ENCODE measurements at places on chromosomes 12 and 14. TPM values are rescaled to one million over a fixed set of nuclear protein-coding genes. Genes with fewer than 3 reads are reported as not detected.

DNA sequence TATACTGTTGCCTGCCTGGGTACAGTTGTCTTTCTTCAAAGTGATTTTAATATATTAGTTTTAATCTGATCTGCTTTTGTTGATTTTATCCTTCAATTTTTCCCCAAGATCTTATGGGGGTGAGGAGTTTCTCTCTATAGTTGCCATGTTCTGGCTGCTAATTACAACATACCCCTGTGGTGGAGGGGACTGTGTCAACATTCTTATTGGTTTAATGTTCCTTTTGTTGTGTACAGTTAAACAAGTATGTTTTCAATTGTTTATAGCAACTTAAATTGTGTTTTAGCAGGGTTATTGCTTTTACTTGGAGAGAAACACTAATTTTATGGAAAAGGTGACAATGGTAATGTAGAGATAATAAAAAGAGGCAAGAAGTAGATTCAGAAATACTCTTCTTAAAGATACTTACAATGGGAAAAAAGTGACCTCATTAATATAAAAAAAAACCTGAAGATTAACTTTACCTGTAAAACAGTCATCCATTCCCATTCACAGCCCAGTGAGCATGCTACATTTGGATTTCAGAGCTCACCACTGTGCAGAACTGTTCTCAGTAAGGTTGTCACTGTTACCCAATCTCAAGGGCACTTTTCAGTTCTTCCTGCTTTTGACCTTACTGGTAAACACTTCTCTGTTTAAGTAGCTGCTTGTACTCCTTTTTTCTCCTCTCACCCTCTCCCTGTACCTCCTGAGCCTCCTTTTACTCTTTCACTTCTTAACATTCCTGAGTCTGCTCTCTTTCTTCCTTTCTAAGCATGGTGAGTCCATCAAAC lies 8.1 kb upstream of the LRRK2 start:
- DNase-seq, result no peak

GRCh38 chr14:99272899-99273765 lies 1.1 kb upstream of the BCL11B start:
- DNase-seq, result no peak

CD9 gene
- total RNA-seq, result 39.2 TPM

FGF6 gene
- total RNA-seq, result not detected

ADSS1 gene
- 226 TPM for total RNA-seq

MMP19 gene
- 2.1 TPM for total RNA-seq

GRCh38 chr12:53952335-53952694 lies 2.4 kb upstream of the HOXC12 start:
- no peak for DNase-seq

- no peak for DNase-seq
These were observed 156.7 kb upstream of the RTL1 start for GRCh38 chr14:101060171-101060601.

DNA sequence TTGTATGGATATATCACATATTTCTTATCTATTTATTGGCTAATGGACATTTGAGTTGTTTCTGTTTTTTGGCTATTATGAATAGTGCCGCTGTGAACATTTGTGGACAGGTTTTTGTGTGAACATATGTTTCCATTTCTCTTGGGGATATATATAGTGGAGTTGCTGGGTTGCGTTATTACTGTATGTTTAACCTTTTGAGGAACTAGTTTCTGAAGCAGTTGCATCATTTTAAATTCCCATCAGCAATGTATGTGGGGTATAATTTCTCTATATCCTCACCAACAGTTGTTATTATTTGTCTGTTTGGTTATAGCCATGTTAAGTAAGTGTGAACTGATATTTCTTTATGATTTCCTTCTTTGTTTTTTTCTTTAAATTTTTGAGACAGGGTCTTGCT lies 10.7 kb downstream of the TCTN2 start:
- no peak for DNase-seq

GRCh38 chr12:104615048-104615561 lies 158.4 kb downstream of the CHST11 start:
- peak; percentile 74 for DNase-seq

DNA sequence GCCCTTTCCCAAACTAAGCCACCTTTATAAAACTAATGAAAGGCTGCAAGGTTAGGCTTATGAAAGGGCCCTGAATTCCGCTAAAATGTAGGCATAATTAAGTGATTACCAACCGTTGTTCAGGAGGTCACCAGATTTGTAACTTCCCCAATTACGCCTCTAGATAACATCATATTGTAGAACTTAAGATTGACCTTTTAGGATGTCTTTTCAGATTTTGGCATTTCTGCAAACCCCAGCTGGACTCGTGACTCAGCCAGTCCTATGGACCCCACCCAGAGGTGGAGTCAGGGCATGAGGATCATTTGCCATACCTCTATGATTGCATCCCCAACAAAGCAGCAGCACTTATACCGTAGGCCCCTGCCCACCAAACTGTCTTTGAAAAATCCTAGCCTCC lies 3.7 kb upstream of the LPCAT3 start:
- DNase-seq, result no peak

DNA sequence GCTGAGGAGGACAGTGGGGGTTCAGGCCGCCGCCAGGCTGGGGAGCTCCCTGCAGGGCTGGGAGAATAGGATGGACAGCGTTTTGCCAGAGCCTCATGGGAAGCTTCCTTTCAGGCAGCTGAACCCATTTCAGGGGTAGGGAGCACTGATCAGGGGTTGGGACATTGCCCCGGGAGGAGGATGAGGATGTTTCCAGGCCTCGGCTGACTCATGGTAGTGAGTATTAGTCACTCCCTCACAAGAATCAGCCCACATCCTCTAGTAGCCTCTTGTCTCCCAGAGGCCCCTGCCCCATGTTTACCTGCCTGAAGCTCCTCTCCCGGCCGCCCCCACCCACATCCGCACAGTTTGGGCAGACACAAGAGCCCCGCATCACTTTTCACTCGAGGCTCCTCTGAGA lies 89.8 kb downstream of the ZFP36L1 start:
- no peak for DNase-seq

DNA sequence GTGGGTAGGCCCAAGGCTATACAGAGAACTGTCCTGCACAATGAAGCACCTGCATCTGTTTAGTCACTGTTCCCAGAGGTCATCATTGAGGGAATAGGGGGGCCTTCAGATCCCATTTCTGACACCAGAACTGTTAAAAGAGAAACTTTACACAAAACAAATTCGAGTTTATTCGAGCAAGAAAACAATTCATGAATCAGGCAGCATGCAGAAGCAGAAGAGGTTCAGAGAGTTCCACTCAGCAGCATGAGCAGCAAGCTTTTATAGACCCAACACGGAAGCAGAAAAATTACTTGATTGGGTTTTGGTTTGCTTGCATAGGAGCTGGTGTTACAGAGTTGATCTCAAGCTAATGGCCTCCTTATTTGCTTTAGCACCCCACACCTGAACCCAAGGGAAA lies 1.7 kb upstream of the SFSWAP start:
- no peak for DNase-seq

DNA sequence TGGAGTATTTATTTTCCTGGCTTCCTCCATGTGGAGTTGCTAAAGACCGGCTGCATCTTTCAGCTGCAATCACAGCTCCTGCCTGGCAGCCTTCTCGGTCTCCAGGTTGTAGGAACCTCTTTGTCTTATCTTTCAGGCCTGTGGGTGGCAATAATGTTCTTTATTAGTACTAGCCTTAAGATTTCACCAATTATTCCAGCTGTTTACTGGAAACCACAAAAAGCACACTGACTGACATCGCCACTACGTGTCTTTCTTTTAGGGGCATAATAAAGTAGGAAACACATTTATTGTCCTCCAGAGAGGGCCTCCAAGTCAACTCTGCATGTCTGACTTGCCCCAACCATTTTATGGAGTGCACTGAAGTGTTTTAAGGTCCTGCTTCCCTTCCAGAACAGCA lies 1116.5 kb upstream of the TMEM132C start:
- DNase-seq, result no peak

DNA sequence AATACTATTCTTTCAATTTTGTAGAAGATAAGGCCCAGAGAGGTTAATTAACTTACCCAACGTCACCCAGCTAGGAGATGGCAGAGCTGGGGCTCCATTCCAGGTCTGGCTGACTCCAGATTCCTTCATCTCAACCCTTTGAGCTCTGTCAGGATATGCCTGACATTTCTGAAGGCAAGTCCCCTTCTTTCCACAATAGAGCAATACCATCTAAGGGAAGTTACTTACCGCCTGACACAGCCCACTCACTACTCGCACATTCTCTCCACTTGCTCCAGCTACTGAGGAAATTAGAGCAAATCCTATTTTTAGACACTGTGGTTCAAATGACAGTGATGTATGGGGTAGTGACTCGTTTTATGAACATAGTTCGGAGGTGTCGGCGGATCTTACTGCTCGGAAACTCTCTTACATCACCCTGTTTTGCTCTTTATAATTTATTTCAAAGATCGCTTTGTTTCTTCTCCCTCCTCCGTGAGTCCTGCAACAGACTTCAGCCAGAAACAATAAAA lies 2.0 kb upstream of the WSCD2 start:
- DNase-seq, result no peak

DNA sequence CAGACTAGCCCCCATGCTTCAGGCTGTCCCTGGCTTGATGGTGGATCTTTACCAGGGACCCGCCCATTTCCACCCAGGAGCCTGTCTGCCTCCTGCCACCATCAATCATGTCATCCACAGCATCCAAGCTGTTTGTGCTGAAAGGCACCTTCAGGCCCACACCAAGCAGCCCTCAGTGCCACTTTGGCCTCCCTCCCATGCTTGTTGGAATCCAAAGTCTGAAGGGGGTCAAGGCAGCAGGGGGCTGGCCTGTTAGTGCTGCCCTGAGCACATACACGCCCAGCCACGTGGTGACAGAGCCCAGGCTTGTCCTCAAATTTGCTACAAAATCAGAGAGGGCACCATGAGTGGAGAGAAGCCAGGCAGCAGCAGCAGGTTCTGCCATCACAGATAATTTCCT lies 1146.8 kb downstream of the FSCB start:
- no peak for DNase-seq

ACSS3 gene
- total RNA-seq, result 22.0 TPM

- DNase-seq, result no peak
These were observed 772.9 kb upstream of the NOVA1 start for GRCh38 chr14:27370775-27371174.
